CD14-positive monocyte (primary cell): ENCODE measurements at places on chromosomes 7 and 10.

DNA sequence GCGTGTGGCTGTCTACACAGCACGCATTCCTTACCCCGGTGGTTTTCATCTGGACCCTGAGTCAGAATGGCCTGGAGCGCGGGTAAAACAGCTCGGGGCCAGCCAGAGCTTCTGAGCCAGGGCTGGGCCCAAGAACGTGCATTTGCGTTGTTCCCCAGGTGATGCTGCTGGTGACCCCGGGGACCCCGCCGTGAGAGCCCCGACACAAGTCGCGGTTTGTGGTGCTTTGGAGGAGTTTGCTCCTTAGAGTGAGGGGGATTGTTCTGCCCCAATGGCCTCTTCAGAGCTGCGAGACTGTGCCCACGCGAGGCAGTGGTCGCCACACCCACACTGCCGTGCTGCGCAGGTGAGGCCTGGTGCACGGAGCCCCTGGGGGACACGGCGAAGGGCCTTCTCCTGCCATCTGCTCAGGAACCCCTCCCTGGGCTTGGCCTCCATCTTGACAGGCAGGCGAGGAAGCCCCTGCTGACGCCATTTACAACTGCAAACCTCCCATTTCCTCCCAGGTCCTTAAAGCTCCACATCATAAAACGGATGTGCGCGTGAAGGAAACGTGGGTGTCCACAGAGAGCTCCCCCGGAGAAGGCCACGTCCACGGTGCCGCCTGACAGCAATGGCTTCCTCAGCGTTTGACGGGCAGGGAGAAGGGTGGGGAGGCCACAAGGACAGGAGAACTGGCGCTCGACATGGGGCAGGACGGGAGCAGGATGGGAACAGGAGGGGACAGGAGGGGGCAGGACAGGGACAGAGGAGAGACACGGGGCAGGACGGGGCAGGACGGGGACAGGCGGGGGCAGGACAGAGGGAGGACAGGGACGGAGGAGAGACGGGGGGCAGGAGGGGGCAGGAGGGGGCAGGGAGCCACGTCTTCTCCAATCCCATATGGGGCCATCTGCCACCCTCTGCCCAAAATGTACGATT lies 477.2 kb downstream of the DNAJB6 start:
- DNase-seq: no peak

- DNase-seq: no peak
Observed at GRCh38 chr7:25073451-25073850, 51.6 kb downstream of the CYCS start.

GRCh38 chr7:92740134-92740533 lies 96.2 kb downstream of the CDK6 start:
- DNase-seq: no peak

DNA sequence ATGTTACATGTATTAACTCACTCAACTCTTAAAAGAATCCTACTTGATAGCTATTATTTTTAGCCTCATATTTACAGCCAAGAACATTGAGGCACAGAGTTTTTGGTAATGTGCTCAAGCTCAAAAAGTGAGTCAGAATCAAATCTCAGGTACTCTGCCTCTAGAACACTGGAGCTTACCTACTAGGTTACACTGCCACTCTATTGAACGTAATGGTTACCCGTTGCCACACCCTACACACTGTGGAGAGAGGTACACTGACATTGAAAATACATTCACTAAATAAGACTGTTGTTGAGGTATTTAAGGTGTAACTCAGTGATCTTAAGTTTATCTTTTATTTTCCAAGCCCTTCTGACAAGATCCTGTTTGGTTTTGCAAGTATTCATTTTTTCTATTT lies 17.9 kb downstream of the SLC26A3 start:
- DNase-seq: no peak

- no peak for DNase-seq
Observed at GRCh38 chr7:95917634-95918033, 145.3 kb downstream of the DYNC1I1 start.

GRCh38 chr10:8416760-8417159 lies 362.3 kb downstream of the GATA3 start:
- DNase-seq: no peak

GRCh38 chr10:86071145-86071544 lies 295.4 kb downstream of the GRID1 start:
- no peak for DNase-seq

- no peak for DNase-seq
Observed at GRCh38 chr7:93894426-93894825, 3.9 kb upstream of the TFPI2 start.

GRCh38 chr7:12569673-12570072 lies 847 bp upstream of the SCIN start:
- DNase-seq: no peak

- DNase-seq: no peak
Observed at GRCh38 chr10:86752311-86752710, 4.1 kb upstream of the BMPR1A start.

DNA sequence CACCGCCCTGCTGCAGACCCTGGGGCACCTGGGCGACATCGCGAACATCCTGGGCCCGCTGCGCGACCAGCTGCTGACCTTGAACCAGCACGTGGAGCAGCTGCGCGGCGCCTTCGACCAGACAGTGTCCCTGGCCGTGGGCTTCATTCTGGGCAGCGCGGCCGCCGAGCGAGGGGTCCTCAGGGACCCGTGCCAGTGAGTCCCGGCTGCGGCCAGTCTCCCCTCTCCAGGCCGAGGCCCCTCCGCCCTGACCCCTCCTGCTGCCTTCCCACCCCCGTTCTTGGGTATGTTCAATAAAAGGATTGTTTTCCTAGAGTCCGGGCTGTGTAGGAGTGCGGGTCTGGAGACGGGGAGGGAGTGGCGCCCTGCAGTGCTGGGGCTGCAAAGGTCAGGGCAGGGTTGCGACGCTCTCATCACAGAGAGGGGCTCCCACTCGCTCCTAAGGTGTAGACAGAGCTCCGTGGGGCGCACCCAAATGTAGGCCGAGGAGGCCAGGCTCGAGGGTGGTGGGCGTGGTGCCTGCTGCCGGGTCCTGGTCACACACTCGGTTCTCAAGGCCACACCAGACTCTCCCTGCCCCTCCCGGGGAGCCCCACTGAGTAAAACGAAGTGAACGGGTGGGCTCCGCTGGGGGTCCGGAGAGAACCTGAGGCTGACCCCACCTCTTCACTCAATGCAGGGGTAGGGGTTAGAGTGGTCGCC lies 1.4 kb downstream of the UTF1 start:
- no peak for DNase-seq

DNA sequence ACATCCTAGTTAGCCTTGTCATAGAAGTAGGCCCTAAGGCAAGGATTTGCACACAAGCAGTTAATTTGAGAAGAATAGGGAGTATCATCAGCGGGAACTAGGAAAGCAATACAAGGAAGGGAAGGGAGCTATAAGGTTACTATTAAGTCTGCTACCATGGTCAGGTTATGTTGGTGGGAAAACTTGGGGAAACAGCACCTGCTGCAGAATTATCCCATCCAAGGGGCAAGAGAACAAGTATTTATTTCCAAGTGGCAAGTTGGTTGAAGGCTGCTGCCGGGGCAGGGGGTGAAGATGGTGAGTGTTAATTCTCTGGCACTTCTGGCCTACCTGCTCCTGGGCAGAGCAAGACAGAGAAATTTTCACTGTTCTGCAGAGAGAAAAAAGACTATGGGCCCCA lies 55.0 kb downstream of the CAV1 start:
- no peak for DNase-seq

DNA sequence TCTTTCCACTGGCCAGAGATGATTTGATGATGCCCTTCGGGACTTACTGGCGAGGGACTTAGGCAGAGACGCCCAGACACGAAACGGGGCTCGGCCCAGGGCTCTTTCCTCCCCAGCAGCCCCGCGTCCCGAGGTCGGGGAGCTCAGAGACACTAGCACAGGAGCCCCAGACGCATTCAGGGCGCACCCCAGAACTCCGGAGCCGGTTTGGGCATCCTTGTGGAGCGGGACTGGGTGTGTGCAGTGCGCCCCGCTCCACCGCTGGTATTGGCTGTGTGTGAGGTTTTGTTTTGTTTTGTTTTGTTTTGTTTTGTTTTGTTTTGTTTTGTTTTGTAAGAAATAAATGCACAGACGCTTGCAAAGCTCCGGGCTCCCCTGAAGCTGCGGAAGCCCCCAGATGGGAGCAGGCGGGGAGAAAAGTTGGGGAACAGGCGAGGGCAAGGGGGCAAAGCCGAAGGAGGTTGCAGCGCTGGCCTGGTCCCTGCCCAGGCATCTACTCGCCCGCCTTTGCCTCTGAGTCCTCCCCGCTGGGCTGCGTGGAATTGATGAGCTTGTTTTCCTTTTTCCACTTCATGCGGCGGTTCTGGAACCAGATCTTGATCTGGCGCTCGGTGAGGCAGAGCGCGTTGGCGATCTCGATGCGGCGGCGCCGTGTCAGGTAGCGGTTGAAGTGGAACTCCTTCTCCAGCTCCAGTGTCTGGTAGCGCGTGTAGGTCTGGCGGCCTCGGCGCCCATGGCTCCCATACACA lies 1.9 kb upstream of the HOXA5 start:
- DNase-seq: no peak

GRCh38 chr10:78420946-78421735 lies 387.5 kb downstream of the RPS24 start:
- no peak for DNase-seq

DNA sequence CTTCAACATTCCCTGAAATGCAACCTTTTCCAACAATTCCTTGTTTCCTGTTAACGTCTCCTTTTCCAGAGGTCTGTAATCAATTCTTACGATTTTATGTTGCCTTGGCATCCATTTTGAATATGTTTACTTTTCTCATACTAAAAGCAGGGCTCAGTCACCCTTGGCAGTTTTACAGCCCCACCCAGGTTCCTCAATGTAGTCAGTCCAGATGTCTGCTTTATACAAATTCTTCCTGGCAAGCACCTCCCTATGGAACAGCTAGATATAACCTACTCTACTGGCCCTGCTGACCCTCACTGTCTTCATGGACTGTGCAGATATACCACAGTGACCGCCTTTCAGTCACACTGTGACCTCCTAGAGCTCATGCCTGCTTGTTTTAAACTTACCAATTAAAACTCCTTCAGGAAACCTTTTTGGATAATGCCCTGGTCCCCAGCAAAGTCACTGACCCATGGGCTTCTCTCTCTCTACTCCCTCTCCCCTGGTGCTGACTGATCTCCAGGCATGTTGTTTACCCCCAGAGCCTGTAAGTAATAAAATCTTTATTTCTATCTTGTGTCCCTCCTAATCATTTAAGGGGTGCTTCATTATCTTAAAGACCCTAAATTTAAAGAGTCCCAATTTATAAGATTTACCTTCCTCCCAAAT lies 147.1 kb upstream of the STEAP1 start:
- no peak for DNase-seq

- peak; percentile 45 for DNase-seq
Observed at GRCh38 chr10:113313048-113313602, 239.7 kb upstream of the HABP2 start.

DNA sequence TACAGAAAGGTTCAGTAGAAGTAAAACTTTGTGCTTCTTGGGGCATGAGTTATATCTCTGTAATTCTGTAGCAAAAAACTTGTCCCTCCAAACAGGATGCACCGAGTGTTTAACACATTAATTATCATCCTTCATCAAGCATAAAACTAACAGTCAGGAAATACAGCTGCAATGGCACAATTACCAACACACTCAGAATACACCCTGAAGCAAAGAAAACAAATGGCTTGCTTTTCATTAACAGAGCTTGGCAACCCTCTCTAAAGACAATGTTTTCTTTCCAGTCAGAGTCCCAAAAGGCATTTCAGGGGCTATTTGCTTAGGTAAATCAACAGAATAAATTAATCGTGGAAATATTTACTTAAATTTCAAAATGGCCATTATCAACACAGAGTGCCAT lies 107.7 kb downstream of the ICA1 start:
- no peak for DNase-seq

DNA sequence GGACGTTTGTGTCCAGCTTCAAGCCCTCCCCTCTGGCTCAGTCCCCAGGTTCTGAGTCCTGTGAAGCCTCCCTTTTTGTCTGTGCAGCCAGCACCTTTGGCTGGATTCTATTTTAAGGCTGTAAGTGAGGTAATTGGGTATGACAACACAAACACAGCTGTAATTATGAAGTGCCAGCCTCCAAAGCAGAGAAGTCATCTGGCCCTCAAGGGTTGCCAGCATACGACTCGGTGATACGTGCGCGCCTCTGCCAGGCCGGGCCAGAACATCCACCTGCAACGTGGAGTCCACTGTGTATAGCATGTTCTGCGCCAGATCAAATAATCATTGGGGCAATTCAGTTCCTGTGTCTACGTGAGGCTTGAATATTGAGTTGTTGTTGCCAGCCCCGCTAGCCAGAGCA lies 6.7 kb upstream of the FAM180A start:
- DNase-seq: no peak

DNA sequence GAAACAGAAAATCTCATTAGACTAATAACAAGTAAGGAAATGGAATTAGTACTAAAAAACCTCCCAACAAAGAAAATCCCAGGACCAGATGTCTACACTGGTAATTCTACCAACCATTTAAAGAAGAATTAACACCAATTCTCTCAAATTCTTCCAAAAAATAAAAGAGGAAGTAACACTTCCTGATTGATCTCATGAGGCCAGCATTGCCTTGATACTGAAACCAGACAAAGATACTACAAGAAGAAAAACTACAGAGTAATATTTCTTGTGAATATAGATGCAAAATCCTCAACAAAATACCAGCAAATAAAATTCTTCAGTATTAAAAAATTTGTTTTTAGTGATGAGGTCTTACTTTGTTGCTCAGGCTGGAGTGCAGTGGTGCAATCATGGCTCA lies 21.3 kb downstream of the GCK start:
- no peak for DNase-seq

GRCh38 chr10:74645692-74646091 lies 180.7 kb upstream of the KAT6B start:
- DNase-seq: no peak

DNA sequence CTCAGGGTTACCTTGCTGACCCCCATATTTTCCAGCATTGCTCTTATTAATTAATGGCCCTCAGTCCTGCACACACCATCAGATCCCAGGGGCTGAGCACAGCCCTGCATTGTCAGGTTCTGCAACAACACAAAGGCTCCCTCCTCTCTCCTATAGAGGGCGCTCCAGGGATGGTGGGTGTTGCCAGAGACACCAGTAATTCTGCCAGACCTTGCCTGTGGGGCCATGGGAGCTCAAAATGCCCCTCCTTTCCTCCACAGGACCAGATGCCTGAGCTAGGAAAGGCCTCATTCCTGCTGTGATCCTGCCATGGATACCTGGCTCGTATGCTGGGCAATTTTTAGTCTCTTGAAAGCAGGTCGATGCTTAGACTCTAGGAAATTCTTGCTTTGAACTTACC lies 42.8 kb upstream of the PRSS58 start:
- no peak for DNase-seq

- no peak for DNase-seq
Observed at GRCh38 chr10:121509796-121510195, 88.4 kb downstream of the FGFR2 start.

DNA sequence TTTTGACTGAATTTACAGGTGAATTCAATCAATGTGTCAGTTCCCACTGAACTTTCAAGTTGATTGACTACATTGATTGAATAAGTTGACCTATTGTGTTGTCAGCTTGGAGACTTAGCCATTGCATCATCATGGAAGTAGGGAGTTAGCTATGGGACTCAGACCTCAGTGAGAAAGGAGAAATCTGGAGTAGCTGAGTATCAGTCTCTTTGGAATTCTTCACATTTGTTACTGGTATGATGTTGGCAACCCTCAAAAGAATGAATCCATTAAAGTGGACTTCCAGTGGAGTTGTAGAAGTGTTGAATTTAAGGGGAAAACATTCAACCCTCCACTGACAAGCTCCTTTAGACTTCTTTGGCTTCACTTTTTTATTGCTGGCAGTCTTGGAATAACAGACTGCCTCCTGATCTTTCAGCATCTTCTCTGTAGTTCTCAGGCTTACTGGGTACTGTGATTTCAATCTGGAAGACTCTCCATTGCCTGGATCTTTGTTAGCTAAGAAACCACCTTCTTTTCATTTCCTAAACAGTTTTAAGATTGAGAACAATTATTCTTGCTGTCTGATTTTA lies 160.3 kb upstream of the NRP1 start:
- no peak for DNase-seq
